CD4-positive, alpha-beta T cell treated with Interleukin-15 for 1 hour (primary cell): ENCODE measurements at places on chromosomes 2 and 18.

- DNase-seq, result no peak
These were observed 303.2 kb upstream of the UBE2E3 start for GRCh38 chr2:180677200-180677599.

DNA sequence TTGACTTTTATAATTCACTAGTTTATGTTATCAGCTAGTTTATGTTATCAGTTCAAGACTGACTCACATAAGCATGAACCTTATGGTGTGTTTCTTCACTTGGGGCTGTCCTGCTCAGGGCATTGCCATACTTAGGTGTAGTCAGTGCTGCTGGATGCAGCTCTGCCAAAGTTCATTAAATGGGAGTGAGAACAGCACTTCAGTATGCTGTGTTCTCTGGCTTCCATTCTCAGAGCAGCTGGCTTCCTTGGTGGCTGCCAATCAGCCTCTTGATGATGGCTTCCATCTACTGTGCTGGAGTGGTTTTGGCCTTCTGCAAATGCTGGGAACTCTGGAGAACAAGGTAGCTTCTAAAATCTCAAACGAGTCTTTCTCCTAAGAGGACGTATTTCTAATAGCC, 170.7 kb downstream of the TDRD15 start:
- DNase-seq, result no peak

- DNase-seq, result no peak
These were observed 315.0 kb upstream of the TFPI start for GRCh38 chr2:187869195-187869594.

DNA sequence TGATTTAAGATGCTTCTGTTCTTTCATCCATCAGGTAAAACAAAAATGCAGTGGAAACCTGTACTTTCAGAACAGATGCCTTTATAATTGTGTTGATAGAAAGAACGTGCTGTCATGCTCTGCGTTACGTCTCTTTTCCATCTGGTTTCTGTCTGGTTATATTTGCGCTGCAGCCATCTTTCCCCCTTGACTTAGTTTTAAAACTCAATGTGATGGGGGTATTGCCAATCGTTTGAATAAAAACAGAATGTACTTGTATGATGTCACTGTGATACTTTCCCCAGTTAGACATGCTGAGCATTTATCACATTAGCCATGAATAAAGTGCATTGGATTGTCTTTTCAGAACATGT, 508.6 kb downstream of the ADCYAP1 start:
- no peak for DNase-seq

DNA sequence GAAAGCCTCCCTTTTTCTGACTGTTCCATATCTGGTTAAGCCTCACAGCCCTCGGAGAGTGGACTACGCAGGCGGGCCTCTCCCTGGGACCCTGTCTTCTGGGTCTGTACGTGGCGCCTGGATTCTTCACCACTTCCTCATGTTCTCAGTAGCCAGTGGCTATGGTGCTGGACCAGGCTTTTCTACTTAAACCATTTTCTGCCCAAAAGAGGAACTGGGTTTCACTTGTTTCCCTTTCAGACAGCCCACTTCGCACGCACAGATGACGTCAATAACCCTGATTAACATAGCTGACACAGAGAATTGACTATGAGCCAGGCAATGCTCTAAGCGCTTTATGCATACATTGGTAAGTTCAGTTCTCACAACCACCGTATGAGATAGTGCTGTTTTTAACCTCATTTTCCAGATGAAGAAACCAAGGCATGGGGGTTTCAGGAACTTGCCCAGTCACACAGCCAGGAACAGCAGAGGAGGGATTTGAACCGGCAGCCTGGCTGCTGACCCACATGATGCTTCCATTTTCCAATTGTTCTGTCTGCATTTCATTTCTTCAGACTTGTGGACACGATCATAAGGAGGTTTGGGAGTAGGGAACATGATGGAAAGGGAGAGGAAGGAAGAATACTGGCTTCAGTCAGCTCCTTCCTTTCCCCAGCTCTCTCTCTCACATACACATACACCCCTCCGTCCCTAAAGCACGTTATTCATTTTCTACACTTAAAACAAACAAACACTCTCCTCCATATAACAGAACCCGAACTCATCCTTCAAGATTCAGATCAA, 41.7 kb downstream of the MYOM1 start:
- peak; percentile 86 for DNase-seq

DNA sequence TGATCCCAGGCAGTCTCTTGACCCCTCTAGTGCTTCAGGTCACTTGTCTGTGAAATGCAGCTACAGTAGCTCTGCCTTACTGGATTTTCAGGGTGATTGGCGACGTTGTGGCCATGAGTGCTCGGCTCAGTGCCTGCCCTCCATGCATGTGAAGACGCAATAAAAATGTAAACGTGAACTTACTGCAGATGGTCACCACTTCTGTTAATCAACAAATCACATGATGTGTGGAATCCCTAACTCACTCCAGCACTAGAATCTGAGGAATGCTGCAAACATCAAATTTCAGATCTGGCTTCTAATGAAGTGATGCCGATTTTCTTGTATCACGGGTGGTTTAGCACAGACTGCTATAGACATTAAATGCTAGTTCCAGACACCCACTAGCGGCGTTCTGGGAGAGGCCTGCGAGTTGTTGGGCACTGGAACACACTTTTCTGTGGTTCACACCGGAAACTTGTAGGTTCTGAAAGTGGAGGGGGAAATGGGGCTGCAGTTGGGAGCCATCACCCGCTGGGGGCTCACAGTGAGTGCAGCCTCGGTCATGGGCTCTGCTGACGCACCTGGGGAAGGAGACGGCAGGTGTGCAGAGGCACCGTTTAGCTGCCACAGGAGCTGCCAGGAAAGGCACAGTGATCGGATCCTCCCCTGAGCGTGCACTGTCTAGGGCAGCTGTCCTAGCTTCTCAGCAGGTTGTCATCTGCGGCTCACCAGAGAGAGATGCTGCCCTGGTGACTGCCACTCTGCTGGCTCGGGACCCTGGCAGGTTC, 6.5 kb downstream of the CNDP1 start:
- no peak for DNase-seq

DNA sequence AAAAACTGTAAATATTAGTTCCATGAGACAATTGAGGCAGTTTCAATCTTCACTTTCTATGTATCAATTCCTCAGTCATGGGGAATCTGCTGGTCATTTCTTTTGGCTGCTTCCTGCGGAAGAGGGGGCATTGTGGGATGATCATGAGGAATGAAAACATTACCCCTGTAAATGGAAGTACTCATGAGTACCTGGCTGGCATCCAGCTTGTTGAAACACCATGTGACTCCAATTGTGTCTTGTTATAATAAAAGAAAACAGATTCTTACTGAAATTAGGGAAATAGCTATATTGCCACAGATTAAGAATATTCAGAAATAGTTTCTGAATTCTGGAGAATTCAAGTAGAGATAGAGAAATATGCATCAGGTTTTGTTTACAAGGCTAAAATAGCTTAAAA, 41.6 kb upstream of the GPR39 start:
- no peak for DNase-seq

GRCh38 chr18:7953095-7953958, 386.2 kb downstream of the PTPRM start:
- no peak for DNase-seq

GRCh38 chr18:35415511-35416073, 38.5 kb upstream of the ZNF396 start:
- DNase-seq, result no peak

GRCh38 chr18:34729740-34730355, 19.8 kb downstream of the DTNA start:
- DNase-seq, result no peak

- no peak for DNase-seq
These were observed 35.2 kb downstream of the SPOPL start for GRCh38 chr2:138536740-138537139.

DNA sequence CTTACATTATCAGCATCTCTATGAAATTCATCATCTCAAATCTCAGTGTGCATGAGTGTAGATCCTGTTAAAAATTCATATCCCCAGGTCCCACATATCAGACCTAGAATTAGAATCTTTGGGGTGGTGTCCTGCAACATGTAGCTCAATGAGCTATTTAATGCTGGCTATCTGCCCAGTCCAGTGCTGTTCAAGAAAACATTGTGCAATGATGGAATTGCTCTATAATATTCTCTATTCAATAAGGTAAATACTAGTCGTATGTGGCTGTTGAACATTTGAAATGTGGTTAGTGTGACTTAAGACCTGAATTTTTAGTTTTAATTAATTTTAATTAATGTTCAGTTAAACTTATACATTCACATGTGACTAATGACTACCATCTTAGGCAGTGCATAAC, 127.4 kb downstream of the NOL4 start:
- no peak for DNase-seq

DNA sequence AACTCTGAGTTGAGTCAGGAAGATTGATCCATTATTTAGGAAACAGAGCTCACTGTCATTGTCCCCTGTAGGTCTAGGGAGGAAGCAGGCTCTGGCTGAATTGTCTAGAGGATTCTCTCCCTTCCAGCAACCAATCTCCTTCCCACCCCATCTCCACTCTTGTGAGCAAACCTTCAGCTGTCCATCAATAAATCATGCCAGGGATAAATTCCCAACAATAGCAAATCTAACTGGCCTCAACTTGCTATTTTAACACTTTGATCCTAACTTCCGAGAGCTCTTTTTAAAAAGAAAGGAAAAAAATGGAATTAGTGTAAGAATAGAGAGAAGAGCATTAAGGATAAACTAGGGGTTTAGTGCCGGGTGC, 53.5 kb downstream of the ATP8B1 start:
- DNase-seq, result no peak

DNA sequence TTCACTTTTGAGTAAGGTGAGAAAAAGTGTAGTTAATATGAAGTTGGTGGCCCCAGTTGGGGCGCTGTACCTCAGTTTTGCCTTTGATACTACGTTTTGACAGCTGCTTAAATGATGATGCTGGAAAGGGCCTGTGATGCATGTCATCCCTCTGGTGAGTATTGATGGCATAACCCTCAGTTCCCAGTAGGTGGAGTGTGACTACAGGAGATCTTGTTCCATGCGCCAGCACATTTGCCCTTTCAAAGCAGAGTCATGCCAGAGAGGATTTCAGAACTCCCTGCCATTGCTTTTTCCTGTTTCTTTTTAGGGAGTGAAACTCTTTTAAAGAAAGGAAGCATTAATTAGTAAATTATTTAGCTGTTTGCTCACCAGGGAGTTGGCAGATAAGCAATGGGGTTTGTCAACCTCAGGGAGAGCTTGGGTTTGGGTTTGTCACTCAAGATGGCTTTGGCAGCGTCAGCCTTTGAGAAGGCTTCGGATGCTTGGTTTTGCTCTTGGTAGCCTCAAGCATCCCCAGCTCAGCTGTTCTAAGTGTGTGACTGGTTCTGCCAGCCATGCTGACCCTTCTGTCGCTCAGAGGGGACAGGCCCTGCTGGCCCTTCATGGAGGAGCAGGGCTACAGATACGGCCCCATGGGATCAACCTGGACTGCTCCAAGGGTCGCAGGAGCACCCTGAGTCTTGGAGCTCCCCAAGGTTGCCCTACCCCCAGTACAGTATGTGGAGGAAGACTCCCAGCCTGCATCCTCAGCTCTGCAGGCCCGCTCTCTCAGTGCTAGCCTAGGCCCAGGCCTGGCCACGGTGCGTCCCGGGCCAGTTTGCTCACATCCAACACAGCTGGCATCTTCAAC, 29.1 kb downstream of the ARMC9 start:
- DNase-seq, result peak; percentile 58

DNA sequence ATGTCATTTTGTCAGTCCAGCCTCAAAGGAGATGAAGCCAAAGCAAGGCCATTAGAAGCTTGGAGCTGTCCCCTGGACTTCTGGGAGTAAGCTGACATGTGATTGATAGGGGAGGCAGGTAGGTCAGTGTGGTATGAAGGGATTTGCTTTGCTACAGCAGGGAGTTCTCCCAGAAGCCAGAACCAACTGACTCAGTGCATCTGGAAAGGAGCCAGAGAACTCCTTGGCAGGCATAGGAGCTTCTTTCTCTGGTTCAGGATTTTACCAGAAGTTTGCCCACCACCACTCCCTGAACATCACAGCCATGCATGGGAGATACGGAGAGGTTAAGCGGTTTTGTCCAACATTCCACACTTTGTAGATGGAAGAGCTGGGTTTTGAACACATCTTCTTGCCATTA, 24.5 kb upstream of the KCNE4 start:
- DNase-seq, result no peak

GRCh38 chr2:199228887-199229819, 228.6 kb downstream of the SATB2 start:
- no peak for DNase-seq

DNA sequence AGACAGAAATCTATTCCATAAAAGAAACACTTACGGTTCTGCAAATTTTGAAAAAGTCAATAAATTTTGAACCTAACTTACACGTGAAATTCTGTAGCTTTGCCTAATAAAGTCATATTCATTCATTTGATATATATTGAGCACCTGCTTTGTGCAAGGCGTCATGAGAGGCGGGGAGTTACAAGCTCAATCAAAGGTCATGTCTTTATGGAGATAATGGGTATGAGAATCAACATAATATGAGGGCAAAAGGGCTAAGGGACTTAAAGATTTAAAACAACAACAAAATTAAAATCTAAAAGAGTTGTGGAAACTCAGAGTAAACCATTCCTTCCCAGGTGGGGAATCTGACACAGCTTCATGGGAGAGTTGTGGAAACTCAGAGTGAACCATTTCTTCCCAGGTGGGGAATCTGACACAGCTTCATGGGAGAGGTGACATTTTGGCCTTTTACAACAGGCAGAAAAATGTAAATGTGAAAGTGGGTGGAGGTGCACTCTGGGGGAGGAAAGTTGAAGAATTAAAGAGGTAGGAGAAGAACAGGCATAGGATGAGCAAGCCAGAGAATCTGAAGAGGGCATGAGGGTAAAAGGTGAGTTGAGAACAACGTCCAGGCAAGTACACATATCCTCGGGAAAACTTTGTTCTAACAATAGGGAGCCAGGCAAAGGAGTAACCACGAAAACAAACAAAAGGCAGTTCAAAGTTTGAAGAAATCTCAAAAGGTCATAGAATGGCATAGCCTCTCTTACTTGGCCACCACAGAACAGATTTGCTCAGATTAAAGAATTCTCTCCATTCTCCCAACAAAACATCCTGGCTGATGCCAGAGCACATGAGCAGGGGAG, 49.5 kb upstream of the CD226 start:
- no peak for DNase-seq

DNA sequence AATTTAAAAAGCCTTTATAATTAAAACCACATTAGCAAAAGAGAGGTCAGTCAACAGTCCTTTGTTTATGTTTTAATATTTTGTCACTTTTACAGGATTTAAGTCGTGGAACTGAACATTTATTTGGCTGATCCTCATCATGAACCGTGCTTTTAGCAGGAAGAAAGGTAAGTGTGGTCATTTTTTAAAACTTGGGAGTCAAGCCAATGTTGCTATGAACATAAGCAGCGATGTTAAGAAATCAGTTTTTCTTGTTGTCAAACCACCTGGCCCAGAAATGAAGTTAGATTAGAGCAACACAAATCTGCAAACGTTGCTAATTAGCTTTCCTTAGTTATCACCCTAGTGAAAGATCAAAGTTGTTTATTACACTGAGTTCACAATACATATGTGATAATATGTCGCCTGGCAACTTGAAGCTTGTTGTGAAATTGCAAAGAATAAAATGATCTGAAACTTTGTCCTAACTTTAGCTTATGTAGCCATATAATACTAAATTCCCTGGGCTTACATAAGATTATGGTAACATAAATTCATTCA, 186.0 kb downstream of the GULP1 start:
- no peak for DNase-seq

GRCh38 chr2:25912851-25913695, 34.8 kb upstream of the ASXL2 start:
- DNase-seq, result no peak
